ENCODE measurements at places on chromosomes 12 and 14.

- no peak for DNase-seq
Observed at GRCh38 chr12:118374126-118374725, 1.5 kb upstream of the TAOK3 start.

- DNase-seq, result peak; percentile 58
Observed at GRCh38 chr12:101707131-101707782, 9.8 kb downstream of the CHPT1 start.

DNA sequence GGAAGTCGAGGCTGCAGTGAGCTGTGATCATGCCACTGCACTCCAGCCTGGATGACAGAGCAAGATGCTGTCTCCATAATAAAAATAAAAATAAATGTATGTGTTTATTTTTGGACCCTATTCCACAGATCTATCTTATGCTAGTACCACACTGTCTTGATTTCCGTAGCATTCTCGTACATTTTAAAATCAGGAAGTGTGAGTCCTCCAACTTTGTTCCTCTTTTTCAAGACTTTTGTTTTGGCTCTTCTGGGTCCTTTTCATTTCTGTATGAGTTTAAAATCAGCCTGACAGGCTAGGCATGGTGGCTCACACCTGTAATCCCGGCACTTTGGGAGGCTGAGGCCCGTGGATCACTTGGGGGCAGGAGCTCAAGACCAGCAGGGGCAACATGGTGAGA, 25.8 kb downstream of the DAO start:
- DNase-seq, result no peak

DNA sequence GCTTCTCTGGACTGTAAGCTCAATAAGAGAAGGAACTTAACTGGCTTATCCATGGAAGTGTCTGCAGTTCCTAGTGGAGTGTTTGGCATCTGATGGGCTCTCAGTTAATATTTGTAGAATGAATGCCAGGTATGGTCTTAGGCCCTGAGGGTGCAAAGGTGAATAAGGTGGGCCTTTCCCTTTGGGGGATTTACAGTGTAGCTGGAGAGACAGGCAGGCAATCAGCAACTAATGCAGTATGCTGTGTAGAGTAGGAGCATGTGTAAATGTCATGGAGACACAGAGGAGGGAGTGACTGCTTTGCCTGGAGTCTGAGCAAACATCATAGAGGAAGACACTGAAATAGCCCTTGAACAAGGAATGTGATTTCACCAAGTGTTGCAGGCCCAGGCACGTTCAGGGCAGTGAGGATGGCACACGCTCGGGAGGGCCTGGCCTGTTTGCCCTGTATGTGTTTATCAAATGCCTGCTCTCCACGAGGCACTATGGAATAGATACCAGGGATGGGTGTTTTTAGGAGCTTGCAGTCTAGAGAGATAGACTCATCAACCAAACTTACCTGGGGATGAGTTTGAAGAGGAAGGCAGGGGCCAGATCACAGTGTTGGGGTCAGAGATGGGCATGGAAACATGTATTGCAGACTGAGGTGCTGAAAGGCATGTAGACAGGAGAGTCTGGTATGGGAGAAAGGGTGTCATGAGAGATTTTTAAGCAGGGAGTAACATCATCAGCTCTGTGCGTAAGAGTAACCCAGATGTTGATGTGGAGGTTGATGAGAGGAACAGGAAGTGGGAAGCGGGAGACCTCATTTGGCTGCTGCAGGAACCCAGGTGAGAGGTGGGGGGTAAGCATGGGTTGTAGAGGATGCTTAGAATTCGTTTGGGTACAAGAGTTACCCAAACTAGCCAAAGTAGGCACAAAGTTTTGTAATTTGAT, 54.1 kb downstream of the PLXNC1 start:
- no peak for DNase-seq

GRCh38 chr12:114579389-114579788, 104.6 kb downstream of the TBX3 start:
- no peak for DNase-seq

- no peak for DNase-seq
Observed at GRCh38 chr14:65287264-65288131, 125.0 kb upstream of the FUT8 start.

GRCh38 chr14:65277580-65278270, 134.8 kb upstream of the FUT8 start:
- no peak for DNase-seq

Measured in iris pigment epithelial cell (primary cell).